ENCODE measurements at places on chromosomes 6 and 20. TPM values are rescaled to one million over a fixed set of nuclear protein-coding genes. Genes with fewer than 3 reads are reported as not detected.

SMIM26 gene
- 91.7 TPM for total RNA-seq

ACTL10 gene
- total RNA-seq: 1.4 TPM

GRCh38 chr20:61968932-61969331 lies 96.7 kb downstream of the TAF4 start:
- DNase-seq: no peak

- no peak for DNase-seq
Observed at GRCh38 chr6:37861452-37861851, 41.9 kb downstream of the ZFAND3 start.

- DNase-seq: peak; percentile 68
Observed at GRCh38 chr20:50415516-50416268, 94.5 kb upstream of the PTPN1 start.

GRCh38 chr6:70221025-70221714 lies 81.7 kb downstream of the COL9A1 start:
- DNase-seq: peak; percentile 60

DNA sequence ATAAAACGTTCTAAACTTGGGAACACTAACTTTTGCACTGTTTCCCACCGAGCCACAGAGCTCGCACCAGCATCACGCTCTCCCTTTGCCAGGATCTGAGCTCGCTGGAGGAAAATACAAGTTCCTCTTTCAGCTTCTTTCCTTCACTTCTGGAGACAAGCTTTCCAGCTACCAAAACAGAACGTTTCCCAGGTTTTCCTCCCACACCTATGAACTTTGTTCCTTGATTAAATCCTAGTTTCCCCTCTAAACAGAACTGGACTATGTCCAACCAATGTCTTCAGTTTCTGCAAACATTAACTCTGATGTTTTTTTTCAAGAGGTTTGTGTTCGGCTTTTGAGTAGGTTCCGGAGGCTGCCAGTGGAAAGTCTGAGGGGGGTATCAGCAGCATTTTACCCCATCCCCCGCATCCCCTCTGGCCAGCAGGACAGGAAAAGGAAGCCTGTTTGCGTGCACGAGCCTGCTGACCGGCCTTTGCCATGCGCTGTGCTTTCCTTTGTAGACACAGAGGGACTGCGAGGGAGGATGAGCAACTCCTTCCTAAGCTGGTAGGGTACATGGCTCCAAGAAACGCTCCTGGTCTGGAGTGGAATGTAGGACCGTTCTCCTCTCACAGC lies 135.5 kb downstream of the LY86 start:
- peak; percentile 73 for DNase-seq

GRCh38 chr20:1951436-1952115 lies 42.3 kb downstream of the PDYN start:
- no peak for DNase-seq

DEF6 gene
- 6.5 TPM for total RNA-seq

LRRN4 gene
- total RNA-seq: 0.76 TPM

- peak; percentile 40 for DNase-seq
Observed at GRCh38 chr6:79586548-79586947, 44.6 kb upstream of the SH3BGRL2 start.

- DNase-seq: no peak
Observed at GRCh38 chr6:111439171-111439570, 43.8 kb downstream of the REV3L start.

DNA sequence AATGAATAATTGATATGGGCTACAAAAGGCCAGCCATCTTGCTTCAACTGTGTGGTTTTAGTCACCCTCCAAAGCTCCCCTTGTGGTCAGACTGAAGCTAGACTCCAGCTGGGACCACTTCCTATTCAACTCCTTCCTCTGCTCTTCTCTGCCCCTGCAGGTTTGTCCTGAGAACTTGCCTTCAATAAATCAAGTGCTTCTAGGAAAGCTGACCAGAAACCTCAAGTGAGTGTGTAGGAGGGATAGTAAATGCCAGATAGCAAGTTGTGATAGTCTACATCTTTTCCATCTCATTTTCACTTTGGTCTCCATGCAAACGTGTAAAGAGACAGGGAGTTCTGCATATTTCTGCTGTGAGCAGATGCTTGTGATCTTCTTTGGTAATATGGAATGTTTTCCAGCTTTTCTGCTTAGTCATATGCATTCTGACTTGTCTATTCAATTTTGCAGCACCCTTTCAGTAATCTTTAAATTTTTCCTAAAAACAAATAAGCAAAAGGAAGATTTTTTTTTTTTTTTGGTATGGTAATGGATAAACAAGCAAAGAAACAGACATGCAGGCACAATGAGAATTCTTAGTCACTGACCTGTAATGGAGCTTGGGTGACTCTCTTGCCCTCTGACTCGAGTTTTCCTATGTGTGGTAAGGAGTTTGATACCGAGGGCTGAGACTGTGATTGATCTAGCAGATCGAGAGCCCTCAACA lies 201.3 kb upstream of the BTBD3 start:
- DNase-seq: peak; percentile 39

- DNase-seq: no peak
Observed at GRCh38 chr20:49751397-49751736, 37.7 kb upstream of the B4GALT5 start.

DNA sequence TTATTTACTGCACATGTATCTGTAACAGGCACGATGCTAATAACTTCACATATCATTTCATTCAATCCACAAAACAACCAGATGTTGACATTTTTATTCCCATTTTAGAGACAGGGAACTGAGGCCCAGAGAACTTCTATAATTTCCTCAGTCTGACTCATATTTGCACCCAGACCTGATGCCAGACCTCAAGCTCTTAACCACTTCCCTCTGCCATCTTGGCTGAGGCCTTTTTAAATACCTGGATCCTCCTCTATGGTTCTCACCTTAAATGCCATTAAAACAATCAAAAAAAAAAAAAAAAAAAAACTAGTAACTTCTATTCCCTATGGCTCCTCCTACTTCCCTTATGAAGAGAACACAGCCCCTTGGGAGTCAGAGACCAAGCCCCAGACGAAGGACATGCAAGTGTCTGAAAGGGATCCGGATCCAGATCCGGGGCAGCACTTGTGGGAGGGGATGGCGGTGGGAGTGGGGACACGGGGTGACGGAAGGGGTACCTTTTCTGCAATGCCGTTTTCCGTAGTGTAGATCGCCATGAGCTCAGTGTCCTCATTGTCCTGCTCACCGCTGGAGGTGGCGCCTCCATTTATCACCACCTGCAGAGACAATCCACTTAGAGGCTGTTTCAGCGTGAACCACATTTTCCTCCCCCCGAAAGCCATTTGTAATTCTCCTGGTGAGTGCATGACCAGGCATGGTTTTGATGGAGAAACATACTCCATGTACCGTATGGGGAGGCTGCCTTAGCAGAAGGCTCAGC lies 88.7 kb downstream of the SLC23A2 start:
- no peak for DNase-seq

DNA sequence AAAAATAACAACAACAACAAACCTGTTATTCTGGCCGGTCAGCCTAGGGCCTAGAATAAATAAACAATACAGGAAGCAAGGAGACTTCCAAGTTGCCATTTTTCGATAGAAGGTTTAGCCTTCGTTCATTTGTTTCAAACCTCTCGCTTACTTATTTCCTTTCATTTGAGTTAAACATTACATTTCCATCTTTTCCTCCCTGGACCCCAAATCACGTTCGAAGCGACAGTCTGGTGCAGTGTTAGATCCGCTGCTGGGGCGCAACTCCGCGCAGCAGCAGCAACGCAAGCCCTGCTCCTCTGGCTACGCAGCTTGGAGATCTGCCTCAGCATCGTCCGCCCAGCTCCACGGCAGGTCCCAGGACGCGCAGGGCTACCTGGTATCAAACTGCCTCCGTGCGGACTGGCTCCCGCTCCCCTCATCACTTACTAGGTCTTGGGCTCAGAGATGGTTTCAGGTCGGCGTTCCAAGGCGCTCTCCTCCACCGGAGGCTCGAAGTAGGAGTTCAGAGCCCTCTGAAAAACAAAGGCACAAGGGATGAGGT lies 530 bp downstream of the TDP2 start:
- peak; percentile 45 for DNase-seq

- no peak for DNase-seq
Observed at GRCh38 chr6:25341203-25341552, 62.0 kb downstream of the CARMIL1 start.

DCDC2 gene
- total RNA-seq: 0.18 TPM

PROKR2 gene
- 0.74 TPM for total RNA-seq

- DNase-seq: no peak
Observed at GRCh38 chr20:10853731-10854130, 179.9 kb upstream of the JAG1 start.

All from H7 (cell line).